ENCODE measurements at places on chromosomes 1 and 21.

DNA sequence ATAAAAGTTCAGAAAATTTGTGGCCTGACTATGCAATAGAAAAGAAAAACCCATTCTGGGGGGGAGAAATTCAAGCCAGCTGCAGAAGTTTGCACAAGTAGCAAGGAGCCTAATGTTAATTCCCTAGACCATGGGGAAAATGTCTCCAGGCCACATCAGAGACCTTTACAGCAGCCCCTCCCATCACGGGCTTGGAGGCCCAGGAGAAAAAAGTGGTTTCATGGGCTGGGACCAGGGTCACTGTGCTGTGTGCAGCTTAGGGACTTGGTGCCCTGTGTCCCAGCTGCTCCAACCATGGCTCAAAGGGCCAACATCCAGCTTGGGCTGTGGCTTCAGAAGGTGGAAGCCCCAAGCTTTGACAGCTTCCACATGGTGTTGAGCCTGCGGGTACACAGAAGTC is 42.0 kb downstream of the IL23R start:
- DNase-seq = no peak

DNA sequence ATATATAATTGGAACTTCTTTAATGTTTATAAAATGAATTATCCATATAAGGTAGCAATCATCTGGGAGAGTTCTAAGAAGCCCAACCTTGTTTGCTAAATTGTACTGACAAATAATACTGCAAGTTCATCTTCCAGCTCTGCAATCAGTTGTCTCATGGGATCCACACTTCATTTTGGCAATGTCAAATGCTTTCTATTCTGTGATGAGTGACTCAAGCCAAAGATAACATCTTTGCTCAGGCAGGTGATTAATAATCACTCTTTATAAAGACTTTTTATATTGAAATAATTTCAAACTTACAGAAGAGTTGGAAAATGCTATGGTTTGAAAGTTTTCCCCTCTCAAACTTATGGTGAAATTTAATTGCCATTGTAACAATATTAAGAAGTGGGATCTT is 67.2 kb downstream of the SLC44A5 start:
- DNase-seq = no peak

DNA sequence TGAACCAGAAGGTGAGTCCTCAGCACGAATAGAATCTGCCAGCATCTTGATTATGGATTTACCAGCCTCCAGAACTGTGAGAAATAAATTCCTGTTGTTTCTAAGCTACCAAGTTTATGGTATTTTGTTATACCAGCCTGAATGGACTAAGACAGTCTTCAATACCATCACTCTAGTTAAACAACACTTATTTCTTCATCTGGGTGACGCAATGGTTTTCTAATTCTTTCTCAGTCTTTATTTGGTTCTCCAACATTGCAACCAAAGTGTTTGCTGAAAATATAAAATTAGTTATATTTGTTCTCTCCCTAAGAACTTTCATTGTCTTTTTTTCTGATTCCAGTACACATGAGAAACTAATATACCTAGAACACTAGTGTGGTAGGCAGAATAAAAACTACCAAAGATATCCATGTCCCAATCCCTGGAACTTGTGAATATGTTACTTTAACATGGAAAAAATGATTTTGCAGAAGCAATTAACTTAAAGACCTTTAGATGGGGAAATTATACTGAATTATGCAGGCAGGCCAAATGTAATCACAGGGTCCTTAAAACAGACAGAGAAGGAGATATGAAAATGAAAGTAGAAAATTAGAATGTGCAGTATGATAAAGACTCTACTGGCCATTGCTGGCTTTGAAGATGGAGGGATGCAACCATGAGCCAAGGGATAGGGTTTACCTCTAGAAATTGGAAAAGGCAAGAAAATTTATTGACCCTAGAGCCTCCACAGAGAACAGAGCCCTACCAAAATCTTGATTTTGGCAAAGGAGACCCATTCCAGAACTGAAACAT is 1115.1 kb downstream of the PLA2G4A start:
- no peak for DNase-seq

- peak; percentile 8 for DNase-seq
These were observed 1164.4 kb upstream of the ADGRL4 start for GRCh38 chr1:80170811-80171485.

GRCh38 chr1:43836267-43836951 is 97.2 kb upstream of the ARTN start:
- DNase-seq = peak; percentile 94

DNA sequence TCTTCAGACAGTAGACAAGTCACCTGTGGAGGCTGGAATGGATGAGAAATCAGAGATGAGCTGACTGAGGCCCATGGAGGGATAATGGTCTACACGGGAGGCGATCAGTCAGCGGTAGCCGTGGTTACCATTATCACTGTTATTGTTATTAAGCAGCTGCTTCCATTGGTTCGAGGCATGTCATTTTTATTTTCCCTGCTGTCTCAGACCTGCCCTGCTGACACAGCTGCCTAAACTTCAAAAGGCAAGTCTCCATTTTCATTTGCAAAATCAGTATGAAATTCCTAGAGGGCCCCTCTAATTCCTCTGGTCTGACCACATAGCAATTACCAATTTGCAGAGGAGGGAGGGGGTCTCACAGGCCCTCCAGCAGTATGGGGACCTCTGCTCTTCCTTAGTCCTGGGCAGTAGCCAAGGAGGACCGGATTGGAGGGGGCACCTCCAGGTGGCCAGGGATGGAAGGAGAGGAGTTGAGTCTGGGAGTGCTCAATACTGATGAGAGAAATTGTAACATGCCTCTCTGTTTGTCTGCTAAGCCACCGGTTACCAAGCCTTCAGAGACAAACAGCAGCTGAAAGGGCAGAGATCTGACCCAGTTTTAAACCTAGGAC is 184.2 kb downstream of the TRABD2B start:
- no peak for DNase-seq

DNA sequence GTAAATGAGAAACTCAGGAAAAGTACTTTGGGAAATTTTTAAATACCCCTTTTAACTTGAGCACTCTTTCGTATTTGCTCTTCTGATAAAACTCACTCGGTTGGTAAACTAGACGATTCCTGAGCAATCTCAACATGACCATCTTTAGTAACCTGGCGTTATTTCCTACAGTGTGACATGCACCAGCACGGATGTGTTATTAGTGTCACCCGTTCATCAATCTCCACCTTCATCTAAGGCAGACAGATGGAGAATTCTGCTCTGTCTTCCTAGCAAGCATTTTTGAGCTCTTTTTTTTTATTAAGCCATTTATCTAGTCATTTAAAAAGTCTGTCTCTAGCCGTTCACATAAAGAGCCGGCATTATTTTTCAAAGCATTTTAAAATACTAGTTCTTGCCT is 155.2 kb downstream of the DISP1 start:
- DNase-seq = no peak

GRCh38 chr1:173128742-173129141 is 78.0 kb upstream of the TNFSF18 start:
- no peak for DNase-seq

DNA sequence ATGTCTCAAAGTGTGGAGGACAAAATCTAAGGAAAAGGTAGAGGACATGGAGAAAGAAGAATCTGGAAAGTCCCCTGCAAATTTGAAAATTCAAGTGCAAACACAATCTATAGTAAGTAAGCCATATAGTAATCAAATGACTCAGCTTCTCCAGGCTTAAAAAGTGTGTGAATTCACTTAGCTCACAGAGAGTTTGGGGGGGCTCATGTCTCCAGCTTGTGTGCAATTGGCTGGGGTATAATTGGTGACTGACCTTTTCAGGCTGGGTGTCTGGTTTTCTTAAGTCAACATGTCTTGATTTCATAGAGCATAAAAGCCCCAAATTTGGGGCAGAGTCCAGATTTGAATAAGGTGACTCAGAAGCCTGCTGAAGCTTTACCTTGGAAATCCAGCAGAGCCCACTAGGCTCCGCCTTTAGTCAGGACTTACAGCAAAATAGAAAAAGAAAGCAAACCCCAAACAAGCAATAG is 8.6 kb downstream of the CLDN14 start:
- no peak for DNase-seq

DNA sequence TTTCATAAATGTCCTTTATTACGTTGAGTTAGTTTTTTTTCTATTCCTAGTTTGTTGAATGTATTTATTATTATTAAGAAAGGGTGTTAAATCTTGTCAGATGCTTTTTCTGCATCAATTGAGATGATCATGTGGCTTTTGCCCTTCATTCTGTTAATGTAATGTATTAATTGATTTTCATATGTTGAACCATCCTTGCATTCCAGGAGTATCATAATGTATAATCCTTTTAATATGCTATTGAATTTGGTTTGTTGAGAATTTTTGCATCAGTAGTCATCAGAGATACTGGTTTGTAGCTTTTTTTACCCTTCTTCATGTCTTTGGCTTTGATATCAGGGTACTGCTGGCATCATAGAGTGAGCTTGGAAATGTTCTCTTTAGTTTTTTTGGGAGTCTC is 100.0 kb downstream of the POFUT2 start:
- DNase-seq = no peak

GRCh38 chr1:34770891-34771504 is 10.0 kb upstream of the GJB3 start:
- no peak for DNase-seq

DNA sequence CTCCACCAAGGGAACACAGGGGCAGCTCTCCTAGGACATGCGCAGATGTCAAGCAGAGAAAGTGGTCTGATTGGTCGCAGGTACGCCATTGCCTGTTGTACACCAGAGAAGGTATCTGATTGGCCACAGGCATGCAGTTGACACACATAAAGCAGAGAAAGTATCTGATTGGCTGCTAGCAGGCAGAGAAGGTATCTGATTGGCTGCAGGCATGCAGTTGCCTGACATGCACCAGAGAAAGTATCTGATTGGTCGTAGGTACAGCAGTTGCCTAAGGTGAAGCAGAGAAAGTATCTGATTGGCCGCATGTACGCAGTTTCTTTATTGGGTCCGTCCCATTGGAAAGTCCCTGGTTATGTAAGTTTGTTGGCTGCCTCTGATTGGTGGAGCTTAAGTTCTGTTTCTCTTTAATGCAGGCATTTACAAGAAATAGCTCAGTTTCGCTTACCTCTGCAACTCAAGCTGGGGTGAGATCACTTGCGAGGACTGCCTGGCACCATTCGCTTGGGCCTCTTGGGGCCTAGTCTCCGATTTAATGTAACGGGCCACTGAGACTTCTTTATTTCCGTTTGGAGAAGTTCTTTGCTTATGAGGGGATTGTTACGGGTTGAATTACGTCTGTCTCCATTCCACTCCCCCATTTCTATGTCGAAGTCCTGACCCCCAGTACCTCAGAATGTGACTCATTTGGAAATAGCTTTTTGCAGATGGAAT is 74.2 kb downstream of the SIK1 start:
- DNase-seq = no peak

GRCh38 chr1:229102741-229103391 is 168.0 kb upstream of the RAB4A start:
- DNase-seq = no peak

DNA sequence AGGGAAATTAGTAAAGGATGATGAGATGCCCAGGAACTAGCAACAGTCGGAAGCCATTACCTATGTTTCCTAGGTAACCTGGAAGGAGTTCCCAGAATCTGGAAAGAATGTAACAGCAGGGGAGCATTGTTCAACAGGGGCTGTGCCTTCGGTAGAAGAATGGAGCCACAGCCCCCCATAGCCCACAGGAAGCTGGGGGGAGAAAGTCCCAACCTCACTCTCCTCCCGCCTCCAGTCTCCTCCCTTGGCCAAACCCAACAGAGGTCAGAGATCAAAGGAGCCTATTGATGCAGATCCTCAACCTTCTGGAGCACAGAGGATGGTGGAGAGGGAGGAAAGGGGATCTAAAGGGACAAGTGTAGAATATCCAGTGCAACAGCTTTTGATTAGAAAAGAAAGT is 131.5 kb upstream of the SLC44A3 start:
- no peak for DNase-seq

DNA sequence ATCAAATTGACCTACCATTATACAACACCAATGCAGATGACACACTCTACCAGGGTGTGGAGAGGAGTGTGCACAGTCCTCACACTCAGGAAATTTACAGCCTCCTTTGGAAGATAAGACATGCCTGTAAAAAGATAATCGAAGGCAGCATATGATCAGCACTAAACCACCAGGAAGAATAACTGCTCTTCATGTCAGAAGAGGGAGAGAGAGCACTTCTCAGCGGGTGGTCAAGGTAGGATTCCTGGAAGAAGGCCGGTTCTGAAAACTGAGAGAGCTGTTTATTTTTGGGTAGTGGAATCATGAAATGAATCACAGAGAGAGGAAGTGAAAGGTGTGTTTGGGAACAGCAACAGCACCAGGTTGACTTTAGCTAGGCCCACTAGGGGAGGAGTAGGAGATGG is 14.0 kb upstream of the ZNF697 start:
- DNase-seq = no peak

- no peak for DNase-seq
These were observed 9.5 kb upstream of the DUSP23 start for GRCh38 chr1:159771127-159771895.

- no peak for DNase-seq
These were observed 813.4 kb downstream of the ADGRL2 start for GRCh38 chr1:82614090-82614489.

DNA sequence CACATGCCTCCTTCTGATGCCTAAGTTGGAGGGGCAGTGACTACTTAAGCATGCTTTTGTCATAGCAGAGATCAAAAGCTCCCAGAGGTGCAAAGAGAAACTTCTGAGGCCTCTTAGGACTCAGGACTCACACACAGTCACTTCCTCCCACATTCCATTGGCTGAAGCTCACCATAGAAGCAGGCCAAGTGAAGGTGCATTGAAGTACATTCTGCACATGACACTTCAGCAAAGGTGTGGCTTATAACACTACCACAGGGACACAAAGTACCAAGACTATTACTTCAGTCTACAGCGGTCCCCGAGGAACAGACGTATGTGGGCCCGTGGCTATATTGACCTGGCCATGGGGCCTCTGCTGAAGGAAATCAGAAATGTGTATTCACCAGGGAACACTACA is 2.5 kb upstream of the POGK start:
- no peak for DNase-seq

DNA sequence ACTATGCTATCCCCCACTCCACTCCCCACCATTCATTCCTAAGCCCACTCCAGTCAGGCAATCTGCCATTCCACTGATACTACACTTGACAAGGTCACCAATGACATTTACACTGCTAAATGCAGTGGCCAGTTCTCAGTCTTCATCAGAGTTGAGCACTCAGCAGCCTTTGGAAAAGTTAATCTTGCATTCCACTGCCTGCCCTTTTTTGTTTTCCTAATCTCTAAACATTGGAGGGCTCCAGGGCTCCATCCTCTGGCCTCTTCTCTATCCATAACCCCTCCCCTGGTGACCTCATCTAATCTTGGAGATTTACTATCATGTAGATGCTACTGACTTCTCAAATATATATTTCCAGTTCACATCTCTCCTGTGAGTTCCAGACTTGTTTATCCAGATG is 70.9 kb upstream of the S1PR1 start:
- DNase-seq = no peak

DNA sequence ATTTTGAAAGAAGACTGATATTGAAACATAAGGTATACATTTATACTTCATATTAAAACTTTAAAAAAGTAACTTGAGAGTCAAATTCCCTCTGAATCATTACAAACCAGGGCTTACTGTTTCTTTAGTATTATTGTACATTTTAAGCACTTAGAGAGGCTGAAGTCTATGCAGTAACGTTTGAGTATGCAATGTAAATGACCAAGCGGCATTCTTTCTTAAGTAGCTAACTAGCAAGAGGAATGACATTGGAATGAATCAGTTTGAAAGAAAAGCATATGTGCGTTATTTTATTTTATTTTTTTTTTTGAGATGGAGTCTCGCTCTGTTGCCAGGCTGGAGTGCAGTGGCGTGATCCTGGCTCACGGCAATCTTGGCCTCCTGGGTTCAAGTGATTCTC is 24.3 kb downstream of the WNT2B start:
- DNase-seq = no peak

GRCh38 chr1:147804942-147805723 is 44.7 kb upstream of the GJA5 start:
- no peak for DNase-seq
